ENCODE measurements at places on chromosomes 16 and 17.

GRCh38 chr17:4511199-4511932 is 12.7 kb downstream of the SPNS2 start:
- DNase-seq = no peak

DNA sequence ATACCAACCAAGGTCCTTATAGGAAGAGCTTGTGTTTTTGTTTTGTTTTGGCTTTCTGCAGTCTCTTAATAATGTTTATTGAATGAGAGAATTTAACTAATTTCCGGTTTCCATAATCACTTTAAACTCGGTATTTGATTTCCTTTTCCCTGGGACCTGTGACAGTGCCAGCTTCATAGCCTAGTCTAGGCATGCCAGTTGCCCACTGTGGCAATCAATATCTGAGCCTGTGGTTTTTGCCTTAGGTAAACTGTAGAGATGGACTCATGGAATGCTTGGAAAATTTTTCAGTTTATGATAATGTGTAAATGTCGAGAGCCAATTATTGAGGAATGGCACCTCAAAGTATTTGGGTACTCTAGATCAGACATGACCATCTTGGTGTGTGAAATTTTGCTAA is 78.2 kb downstream of the FTO start:
- no peak for DNase-seq

- DNase-seq = no peak
Measured at GRCh38 chr16:88065747-88066142, 114.5 kb downstream of the BANP start.

DNA sequence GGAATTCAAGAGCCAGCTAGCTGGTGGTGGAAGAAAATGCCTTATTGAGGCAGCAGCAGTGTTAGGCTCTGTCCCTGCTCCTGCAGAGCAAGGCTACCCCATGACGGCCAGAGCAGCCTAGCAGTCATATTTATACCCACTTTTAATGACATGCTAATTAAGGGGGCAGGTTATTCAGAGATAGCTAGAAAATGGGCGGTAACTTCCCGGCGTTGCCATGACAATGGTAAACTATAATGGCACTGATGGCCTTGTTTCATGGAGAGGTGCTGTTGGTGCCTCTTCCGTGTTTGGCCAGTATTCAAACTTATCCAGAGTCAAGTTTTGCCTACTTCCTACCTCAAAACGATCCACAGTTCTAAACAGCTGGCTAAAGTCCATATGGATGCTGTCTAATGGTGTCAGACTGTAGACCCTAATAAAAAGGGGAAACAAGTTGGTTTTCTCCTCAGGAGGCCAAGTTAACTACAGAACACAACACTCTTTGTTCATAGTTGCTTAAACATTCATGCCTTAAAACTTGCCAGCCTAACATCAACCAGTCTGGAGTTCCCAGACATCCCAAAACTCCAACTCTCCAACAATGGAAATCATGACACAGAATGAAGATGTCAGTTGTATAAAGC is 3.7 kb upstream of the SCNN1B start:
- DNase-seq = peak; percentile 76

- DNase-seq = no peak
Measured at GRCh38 chr17:81422776-81423697, 27.8 kb downstream of the BAHCC1 start.

- DNase-seq = no peak
Measured at GRCh38 chr17:38620551-38621277, 15.0 kb upstream of the SRCIN1 start.

- DNase-seq = no peak
Measured at GRCh38 chr16:48384520-48385252, 527 bp downstream of the SIAH1 start.

DNA sequence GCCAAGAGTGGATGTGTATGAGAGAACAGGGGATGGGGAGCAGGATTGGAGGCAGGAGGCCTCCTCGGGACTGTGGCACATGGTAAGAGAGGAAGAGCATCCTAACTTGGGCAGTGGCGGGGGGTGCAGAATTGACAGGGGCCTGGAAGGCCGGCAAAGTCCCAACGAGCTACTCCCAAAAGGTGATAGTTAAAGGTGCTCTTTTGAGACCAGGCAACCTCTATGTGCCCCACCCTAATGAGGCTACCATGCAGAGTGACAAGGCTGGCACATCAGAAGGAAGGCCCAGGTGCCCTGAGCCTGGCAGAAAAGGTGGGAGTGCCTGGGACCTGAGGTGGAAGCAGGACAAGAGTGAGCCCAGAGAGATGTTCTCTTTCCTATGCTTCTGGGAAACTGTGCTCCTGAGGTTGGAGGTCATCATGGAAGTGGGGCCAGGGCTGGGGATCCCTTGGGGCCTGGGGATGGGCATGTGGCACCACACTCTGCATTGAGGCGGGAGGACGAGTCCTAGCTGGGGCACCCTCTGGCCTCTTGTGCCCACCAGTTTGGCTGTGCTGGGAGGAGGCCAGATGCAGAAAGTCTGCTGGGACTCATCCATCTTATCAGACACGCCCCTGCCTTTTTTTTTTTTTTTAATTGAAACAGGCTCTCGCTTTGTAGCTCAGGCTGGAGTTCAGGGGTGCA is 5.9 kb downstream of the RAB11FIP4 start:
- DNase-seq = no peak

GRCh38 chr17:66625311-66625767 is 209.6 kb upstream of the CACNG5 start:
- peak; percentile 61 for DNase-seq

DNA sequence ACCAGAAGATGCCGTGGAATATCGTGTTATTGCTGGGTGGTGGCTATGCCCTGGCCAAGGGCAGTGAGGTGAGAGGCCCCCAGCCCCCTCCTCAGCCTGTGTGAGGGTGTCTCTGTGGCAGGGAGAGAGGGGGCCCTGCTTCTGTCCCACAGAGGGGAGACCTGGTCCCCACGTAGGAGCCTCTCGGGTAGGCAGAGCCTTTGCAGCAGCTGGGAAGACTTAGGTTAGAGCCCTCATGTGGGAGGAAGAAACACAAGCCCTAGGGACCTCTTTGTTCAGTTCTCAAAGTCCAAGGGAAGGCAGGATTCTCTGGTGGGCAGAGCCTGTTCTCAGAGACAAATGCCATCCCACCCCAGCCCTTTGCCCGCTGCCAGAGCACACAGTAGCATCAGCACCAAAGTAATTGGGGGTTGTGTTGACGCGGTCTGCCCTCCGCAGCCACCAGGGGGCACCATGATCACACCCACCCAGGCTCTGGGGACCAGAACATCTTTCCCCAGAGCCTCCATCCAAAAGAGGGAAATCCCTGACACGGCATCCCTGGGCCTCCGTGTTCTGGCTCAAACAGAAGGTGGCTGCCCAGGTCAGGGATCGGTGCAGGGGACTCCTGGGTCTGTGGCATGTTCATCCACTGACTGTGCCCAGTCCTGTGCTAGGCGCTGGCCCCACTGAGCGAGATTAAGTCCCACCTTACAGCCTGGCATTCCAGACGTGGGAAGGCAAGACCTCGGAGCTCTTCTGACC is 11.5 kb upstream of the FOXN1 start:
- peak; percentile 75 for DNase-seq

DNA sequence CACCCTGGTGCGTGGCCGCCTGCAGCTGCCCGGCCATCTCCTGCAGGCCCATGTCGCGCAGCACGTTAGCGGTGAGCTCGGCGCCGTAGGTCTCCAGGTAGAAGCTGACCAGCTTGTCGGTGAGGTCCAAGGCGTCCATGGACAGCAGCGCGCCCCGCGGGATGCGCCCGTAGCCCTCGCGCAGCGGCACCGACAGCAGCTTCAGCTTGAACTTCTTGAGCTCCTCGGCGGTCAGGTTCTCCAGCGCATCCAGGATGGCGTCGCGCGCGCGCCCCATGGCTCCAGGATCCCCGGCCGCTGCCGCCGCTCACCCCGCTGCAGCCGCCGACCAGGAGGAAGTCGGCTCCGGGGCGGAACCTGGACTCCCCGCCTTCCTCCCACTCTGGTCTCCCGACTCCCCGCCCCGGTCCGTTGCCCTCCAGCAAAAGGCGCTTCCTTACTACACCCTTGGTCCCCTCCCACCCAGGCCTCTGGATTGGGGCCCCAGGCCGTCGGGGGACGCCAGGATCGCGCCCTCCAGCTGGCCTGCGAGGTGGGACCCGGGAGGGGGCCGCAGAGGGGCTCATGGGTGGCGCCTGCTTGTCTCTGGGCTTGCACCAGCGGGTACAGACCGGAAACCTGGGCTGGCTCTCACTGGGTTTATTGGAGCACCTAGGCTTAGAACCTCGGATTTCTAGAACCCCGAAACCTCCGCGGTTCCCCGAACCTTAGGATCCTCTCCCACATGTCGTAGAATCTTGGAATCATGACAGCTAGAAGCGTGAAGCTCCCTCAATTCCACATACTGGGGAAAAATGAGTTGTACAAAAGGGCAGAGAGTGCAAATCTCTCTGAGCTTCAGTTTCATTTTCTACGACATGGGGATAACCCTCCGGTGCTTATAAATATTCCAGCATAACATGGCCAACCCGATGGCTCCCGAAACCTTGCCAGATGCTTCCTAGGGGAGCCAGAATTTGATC is at the start of gene PYCARD:
TSS of gene PYCARD (minus strand) at position 347 of the 962 bp plus-strand sequence. CDS start at position 277, 70 bp downstream.
- DNase-seq = no peak

DNA sequence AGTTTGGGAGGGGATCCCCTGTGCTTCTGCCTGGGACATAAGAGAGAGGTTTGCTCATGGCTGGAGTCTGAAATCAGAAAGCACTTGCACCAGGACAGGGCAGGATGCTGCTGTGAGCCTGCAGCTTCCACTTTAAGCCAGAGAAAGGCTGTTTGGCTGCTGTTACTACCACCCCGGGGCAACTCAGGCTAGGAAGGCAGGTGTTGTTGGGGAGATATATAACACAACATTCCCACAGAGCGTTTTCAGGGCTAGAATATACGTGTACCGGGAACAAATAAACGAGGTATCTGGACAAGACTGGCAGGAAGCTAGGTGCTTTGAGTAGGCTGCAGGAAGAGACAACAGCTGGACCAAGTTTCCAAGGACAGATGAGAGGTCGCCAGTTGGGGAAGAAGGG is 313.3 kb upstream of the CCL2 start:
- DNase-seq = no peak

DNA sequence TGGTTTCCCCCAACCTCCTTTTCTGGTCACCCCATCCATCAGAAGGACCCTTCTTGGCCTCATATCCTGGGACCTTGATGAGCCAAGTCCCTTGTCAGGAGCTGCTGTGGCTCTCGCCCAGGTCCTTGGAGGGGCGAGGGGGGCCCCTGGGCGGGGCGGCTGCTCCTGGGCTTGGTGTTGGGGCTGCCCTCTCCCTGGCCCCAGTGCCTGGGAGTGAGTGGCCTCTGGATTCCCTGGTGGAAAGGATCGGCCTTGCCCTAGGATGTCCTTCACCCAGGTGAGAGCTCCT is 6.2 kb upstream of the NOTUM start:
- no peak for DNase-seq

DNA sequence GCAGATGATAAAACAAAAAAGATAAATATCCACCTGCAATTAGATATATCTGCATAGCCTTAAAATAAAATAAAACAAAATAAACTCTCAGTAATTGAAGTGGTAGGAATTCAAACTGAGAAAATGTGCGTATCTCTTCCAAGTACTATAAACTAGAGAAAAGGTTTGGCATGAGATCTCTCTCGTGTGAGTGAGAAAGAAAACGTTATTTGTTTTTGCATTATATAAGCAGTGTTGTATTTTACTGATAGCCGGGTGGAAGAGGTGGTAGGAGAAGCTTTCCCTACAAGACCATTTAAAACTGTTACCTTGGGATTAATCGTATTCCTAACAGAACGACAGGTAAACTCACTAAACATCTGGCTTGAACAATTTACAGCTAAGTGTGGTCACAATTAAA is 15.6 kb downstream of the CDH8 start:
- no peak for DNase-seq

DNA sequence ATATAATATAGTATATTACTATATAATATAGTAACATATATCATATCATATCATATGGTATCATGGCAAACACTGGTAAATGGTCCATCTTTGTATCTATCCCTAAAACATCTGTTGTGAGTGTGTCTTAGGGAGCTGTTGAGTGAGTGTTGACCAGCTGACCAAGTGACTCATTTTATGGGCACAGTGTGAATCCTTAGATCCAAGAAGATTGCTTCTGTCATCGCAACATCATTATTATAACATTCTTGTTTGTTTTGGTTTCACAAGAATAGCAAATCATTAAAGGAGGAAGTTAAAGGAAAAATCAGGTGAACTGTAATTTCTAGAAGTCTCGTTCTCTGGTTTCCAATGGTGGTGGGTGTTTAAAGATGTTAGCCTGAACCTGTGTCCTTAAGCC is 11.7 kb upstream of the MAF start:
- no peak for DNase-seq

DNA sequence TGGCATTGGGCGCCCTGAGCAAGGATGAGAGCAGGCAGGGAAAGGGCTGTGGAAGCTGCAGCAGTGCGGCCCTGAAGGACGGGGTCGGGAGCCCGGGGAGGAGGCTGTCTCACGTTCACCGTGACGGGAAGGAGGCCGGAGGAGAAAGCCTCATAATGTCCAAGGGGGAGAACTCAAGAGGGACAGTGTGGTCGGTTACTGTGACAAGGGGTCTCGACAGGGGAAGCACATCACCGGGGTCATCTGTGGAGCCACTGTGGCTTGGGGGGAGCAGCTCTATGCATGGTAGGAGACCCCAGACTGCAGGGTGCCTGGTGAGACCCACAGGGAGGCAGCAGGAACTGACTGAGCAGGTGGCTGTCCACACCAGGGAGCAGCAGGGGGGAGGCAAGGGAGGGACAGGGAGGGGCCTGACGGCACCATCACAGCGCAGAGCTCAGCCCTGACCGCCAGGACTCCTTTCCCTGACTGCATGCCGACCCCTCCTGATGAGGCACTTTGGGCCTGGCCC is 154.6 kb upstream of the CHMP6 start:
- DNase-seq = no peak

GRCh38 chr17:71430281-71430680 is 690.5 kb upstream of the SOX9 start:
- no peak for DNase-seq

DNA sequence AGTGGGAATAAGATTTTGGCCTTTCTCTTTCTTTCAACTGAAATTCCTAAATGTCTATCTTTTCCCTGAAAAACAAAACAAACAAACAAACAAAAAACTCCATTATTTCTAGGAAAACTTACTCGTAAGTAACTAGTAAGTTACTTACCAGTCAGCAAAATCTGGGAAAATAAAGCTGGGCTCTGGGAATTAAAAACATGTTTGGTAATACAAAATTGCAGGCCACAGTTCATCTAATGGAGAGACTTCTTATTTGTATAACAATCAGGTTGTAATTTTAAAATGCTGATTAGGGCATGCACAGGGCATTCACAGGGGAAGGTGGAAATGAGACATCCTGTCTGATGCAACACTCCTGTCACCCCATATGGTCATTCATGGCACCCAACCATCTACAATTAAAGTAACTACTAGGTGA is 3.8 kb upstream of the WIPI1 start:
- DNase-seq = no peak

GRCh38 chr17:15087946-15088345 is 177.2 kb downstream of the PMP22 start:
- no peak for DNase-seq

- DNase-seq = no peak
Measured at GRCh38 chr16:9034056-9034455, 57.4 kb upstream of the HAPSTR1 start.

GRCh38 chr17:42779304-42779935 is 990 bp upstream of the WNK4 start:
- DNase-seq = no peak

GRCh38 chr17:57396511-57396921 is 140.2 kb downstream of the MSI2 start:
- DNase-seq = no peak

GRCh38 chr17:49555495-49556222 is 20.0 kb upstream of the NXPH3 start:
- DNase-seq = no peak

- DNase-seq = no peak
Measured at GRCh38 chr16:50841081-50841886, 99.4 kb downstream of the CYLD start.
